NCI-H1436 (cell line): ENCODE measurements at places on chromosomes 16 and 17.

- DNase-seq, result no peak
Measured at GRCh38 chr17:72342061-72342460, 221.2 kb downstream of the SOX9 start.

- DNase-seq, result no peak
Measured at GRCh38 chr17:64020056-64020766, at the start of gene ICAM2. TSS of gene ICAM2 (minus strand) at chr17:64020633. CDS start at chr17:64006691, 13,942 bp downstream.

GRCh38 chr17:77209330-77209748 lies 68.6 kb downstream of the SEC14L1 start:
- DNase-seq, result no peak

- DNase-seq, result no peak
Measured at GRCh38 chr17:62739645-62740388, 68.3 kb downstream of the MARCHF10 start.

- no peak for DNase-seq
Measured at GRCh38 chr17:61423967-61424649, 24.5 kb downstream of the TBX2 start.

DNA sequence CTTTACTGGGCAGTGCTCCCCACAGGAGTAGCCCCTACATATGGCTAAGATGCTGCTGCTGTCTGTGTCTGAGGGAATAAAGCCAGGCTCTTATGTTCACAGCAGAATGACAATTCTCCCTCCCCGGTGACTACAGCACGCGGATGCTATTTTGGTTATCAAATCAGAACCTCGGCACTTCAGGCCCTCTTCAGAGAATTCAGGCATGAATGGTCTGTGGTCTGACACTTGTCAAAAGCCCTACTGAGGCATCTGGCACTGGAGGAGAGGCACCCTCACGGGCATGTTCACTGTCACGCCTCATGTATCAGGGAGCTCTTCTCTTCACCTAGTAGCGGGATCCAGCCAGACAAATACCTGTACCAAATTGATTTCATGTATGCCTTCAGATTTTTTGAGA lies 30.4 kb downstream of the KIAA0513 start:
- DNase-seq, result no peak

DNA sequence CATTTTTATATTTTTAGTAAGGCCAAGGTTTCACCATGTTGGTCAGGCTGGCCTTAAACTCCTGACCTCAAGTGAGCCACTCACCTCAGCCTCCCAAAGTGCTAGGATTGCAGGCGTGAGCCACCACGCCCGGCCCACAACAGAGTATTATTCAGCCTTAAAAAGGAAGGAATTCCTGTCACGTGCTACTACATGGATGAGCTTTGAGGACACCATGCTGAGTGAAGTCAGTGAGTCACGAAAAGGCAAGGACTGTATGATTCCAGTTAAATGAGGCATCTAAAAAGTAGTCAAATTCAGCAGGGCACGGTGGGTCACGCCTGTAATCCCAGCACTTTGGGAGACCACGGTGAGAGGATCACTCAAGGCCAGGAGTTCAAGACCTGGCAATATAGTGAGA lies 9.7 kb downstream of the CSF3 start:
- DNase-seq, result no peak

DNA sequence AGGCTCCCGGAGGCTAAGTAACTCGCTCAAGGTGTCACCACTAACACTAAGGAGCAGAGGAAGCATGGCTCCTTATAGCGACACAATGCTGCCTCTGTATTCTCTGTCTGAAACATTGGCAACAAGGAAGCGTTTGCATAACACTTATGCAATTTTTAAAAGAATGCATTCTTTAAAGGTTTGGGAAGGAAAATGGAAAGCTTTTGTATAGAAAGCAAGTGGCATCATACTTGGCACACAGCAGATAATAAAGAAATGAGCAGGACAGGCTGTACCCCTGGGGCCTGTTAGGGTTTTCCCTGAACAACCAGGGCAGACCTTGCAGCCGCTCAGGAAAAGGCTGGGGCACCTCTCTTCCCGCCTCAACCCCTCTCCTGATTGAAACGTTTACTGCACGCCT lies 36.9 kb downstream of the PPL start:
- no peak for DNase-seq

DNA sequence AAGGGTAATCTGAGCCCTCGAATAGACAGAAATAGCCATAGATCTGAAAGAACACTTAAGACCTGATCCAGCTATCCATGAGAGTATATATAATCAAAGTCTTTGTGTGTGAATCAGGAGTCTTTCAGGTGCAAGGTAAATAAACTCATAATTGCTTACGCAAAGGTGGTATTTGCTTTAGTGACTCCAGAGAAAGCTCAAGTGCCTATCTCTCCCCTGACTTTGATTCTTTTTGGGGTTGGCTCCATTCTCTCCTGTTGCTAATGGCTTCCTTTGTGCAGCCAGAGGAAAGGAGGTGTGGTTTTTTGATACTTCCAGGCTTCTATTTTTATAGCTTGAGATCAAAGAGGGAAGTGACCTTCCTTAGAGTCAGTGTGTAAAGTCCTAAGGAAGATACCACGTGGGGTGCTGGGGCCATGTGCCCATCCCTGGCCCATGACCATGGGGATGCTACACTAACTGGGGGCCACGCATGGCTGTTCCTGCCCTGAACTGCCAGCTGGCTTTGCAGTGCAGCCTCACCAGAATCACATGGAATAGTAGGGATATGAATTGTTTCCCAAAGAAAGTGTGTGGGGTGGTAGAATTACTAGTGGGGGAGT lies 45.8 kb downstream of the TENT4B start:
- DNase-seq, result peak; percentile 40

DNA sequence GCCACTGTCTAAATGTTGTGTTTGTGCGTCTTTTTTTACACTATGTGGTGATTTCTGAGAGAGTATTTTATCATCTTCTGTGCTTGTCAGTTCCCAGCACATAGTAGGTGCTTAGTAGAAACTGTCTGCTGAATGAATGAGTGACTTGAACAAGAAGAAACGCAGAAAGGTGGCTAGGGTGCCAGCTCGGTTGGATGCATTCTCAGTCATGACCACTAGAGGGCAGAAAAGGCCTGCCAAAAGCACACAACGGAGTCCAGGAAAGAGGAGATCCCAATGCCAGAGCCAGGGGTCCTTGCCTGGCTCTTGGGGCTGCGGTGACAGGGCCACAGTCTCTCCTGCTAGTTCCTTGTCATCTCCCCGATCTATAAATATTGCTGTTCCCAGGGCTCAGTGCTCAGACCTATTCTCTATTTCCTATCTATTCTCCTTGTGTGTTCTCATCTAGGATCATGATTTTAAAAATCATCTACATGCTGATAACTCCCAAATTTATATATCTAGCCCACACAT lies 57.3 kb upstream of the CCL1 start:
- peak; percentile 62 for DNase-seq

DNA sequence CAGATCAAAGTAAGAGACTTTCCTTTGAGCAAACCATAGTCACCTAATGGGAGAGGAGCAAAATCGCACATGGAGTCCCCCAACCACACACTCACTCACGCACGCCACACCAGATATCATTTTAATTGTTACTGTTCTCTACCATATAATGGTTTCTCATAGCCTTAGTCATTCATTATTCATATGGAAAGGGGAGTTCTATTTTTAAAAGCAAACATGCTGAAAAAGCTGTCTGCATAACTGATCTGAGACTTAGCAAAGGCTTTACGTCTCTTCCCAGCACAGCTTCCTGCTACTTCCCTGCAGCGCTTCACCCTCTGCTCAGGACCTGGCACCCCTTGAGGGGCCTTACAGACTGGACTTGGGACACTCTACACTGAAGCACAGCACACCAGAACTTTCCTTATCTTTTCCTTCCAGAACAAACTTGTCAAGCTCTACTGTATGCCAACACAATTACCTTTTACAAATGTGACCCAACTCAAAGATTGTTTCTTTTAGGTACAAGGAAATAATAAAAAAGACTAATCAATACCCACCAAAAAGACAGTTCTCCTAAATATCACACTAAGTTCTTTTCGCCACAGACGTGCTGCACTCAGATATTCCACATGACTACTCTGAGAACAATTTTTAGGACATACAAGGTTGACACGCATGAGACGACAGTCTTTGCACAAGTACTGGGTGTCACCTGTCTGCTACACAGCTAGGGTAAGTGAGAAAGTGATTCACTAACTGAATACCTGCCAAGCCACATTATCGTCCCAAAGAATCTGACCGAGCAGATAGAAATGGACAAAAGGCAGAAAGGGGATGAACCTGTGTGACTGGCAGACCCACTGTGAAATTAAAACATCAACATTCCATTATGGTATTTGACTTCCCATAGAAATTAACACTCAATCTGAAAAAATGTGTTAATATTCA lies 21.5 kb downstream of the SRP68 start:
- no peak for DNase-seq

GRCh38 chr16:58393138-58393504 lies 850 bp downstream of the GINS3 start:
- no peak for DNase-seq

DNA sequence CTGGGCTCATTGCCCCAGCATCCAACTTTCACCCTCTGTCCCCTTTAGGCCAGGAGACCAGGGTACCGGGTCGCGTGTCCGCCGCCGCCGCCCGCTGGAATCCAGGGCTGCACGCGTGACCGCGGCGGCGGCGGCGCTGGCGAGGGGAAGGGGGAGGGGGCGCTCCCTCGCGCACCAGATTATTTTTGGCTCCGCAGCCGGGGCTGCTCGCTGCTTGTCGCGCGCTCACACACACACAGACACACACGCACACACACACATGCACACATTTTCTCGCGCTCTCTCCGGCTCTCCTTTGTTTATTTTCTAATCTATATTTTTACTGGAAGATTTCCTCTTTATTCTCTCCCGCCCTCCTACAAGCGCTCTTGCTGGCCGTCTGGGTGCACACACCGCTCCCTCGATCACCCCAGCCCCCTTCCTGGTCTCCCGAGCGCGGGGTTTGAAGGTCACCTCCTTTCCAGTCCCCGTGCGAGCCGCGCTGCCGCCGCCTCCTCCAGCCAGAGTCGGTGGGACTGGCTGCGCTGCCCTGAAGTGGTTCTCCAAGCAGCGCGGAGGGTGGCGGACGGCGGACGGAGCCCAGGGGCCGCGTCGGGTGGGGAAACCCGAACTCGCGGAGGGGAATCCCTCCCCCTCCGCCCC lies 921.4 kb upstream of the EEF2KMT start:
- DNase-seq, result no peak

DNA sequence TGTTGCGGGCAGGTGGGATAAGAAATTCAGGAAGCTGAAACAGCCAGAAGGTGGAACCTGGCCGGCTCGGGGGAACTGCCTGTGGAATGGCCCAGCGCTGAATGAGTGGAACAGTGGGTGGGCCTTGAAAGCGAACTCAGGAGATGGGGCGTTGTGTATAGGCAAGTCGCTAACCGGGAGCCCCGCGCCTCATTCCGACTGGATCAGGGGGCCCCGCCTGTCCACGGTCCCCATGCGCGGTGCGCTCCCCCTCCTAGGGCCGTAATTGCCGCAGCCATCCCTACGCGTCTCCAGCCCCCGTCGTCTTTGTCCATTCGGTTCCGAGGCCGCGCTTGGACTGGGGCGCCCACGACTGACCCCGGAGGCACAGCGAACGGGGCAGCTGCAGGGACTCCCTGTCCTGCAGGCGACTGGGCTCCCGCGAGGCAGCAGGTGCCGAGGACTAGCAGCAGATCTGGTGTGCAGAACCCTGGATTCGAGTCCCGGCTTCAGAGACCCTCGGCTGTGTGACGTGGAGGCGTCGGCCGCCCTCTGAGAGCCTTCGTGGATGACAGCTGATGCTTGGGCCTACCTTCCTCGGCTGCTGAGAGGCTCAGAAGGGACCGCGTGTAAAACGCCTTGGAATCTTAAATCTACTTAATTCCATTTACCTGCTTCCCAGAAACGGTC lies 10.9 kb upstream of the CA4 start:
- no peak for DNase-seq

- no peak for DNase-seq
Measured at GRCh38 chr17:80092959-80093358, 8.4 kb upstream of the GAA start.

DNA sequence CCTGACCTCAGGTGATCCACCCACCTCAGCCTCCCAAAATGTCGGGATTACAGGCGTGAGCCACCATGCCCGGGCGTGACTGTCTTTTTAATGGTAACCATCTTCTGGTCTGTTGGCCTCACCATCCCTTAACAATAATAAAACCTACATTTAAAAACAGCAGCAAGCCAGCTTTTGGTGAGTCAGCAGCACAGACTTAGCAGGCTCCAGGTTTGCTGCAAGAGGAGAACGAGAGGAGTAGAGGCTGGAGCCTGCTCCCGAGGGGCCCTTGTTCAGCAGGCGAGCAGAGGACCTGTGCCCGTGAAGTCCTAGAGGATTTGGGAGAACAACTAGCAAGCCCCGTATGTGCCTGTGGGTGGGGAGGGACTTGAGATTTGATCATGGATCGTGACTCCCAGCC lies 35.7 kb downstream of the MYH13 start:
- DNase-seq, result no peak

DNA sequence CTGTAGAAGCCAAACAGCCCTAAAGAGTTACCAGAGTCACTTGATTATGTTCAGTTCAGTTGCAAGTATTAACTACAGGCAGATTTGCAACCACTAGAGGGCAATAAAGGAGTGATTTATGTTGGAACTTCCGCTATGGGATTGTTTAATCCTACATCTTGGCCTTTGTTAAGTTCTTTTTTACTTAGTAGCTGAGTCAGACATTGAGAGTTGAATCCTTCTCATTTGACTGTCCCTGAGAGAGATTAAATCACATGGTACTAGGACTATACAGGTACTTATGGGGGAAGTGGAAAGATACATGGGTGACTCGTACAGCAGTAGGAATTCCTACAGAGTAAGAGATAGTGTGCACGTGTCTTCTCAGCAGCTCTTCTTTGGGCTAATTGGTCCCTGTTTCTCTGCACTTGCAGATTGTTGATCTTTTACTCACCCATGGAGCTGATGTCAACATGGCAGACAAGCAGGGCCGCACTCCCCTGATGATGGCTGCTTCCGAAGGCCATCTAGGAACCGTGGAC lies 40.3 kb downstream of the CYB561 start:
- DNase-seq, result peak; percentile 49

- no peak for DNase-seq
Measured at GRCh38 chr17:37280841-37281240, 94.9 kb upstream of the C17orf78 start.
